Hypothalamus (tissue), 51 donors: ENCODE measurements at places on chromosomes 2 and 18.

GRCh38 chr2:232925153-232925820, 55.2 kb downstream of the SNORC start:
- DNase-seq, result no peak

- DNase-seq, result no peak
Measured at GRCh38 chr18:8799001-8799400, 93.6 kb downstream of the MTCL1 start.

DNA sequence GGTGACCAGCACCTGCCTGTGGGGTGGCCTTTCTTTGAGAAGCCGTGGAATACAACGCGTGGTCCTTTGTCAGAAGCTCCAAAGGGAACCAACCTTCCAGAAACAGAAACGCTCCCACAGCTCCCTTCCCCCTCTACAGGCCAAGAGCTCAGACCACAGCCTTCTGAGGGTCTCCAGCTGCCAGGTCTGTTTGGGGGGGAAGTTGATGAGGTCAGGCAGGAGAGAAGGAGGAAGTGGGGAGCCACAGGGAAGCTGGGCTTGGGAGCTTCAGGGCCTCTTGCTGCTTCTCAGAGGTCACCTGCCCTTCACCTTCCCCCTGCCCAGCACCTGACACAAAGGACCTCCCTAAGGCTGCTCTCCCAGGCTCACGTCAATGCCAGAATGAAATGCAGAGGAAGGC, 287.7 kb upstream of the ID2 start:
- no peak for DNase-seq

DNA sequence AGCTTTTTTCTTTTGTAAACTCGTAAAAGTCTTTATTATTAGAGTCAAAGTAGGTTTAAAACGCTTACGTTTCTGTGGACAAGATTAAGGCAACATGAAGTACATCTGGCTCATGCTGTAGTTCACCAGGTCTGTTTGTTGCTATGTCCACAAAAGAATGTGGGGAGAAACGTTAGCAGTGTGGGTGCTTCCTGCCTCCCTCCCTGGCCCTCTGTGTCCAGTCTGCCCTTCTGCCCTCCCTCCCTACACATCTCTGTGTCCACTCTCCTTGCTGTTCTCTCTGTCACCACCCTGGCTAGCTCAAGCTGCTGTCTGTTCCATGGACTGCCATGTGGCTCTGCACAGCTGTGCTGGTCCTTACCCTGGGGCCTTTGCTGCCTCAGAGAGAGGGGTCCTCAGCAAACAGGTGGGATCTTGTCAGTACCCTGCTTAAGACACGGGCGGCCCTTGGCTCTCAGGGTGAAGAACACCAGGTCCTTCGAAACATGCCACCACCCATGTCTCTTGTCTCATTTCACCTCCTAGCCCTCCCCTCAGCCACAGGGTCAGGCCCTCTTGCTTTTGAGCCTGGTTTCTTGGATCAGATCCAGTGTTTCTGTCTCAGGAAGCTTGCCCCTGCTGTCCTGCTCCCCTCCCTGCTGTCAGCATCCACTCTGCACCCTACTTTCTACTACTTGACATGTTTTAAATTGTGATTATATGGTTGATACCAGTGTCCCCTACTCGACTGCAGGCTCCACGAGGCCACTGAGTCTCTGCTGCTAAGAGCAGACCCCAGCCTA, 79.2 kb downstream of the LIMS1 start:
- DNase-seq, result no peak

GRCh38 chr2:45250176-45250575, 240.9 kb upstream of the SIX2 start:
- DNase-seq, result no peak

DNA sequence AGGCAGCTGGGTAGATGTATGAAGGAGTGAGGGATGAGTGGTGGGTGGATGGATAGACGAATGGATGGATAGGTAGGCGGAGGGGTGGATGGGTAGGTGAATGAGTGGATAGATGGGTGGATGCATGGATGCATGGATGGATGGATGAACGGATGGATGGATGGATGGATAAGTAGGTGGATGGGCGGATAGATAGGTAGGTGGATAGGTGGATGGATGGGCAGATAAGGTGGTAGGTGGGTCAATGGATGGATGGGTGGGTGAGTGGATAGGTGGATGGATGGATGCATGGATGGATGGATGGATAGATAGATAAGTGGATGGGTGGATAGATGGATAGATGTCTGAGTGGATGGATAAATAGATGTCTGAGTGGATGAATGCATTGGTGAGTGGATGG, 30.1 kb downstream of the MLPH start:
- DNase-seq, result no peak

GRCh38 chr2:196143730-196144131, 27.6 kb downstream of the STK17B start:
- DNase-seq, result no peak

DNA sequence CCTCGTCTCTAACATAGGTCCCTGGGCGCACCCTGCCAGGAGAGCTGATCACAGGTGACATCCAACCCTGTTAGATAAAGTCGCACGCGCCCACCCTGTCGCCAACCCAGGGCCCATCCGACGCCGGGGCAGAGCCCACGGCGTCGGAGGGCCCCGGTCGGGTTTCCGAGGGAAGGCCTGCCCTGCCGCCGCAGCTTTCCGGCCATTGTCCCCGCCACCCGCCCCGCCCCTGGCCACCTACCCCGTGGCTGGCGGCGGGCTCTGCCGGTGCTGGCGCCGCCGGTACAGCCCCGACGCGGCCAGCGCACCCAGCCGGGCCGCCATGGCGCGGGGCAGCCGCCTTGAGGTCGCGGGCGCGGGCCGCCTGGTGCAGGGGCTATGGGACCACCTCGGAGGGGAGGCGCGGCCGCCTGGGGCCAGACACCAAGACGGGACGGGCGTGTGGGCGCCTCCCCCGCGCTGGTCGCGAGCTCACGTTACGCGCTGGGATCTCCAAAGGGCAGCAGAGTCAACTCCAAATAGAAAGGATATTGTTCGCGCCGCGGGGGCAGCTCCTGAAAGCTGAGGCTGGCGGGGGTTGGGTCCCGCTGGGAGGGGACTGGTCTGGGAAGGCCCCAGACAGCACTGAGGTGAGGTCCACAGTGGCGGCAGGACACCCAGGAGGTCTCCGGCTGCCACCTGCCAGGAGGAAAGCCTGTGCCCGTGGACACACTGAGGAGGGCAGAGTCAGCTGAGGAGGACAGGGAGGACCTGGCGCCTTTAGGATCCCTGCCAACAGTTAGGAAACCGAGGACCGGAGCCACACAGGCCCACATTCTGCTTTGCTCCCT, 11.1 kb downstream of the LIMS2 start:
- DNase-seq, result no peak

GRCh38 chr18:60865801-60866200, 467.4 kb upstream of the CDH20 start:
- no peak for DNase-seq

DNA sequence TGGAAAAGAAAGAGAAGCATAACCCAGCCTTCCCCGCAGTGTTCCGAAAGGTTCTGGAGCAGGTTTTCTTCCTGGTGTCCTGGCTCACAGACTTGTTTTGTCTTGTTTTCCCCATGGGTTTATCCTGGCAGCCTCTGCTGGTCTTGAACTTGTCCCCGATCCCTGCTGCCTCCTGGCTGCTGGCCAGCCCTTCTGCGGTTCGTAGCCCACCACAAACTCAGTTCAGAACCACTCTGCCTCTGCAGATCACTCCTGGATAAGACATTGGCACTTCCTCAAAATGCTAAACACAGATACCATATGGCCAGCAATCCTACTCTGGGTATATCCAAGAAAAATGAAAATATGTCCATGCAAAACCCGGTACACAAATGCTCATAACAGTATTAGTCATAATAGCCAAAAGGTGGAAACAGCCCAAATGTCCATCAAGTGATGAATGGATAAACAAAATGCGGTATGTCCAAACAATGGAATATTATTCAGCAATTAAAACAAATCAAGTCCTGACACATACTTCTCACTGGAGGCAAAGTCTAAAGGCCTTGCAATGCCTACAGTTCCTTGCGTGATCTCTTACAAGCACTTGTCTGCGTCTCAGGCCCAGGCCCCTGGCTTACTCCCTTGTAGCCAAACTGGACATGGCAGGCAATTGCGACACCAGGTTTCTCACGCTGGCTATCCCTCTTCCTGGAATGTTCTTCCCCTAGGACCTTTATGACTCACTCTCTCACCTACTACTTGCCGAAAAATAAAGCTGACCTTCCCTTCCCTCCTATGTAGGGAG, 28.0 kb upstream of the ARHGEF4 start:
- no peak for DNase-seq

GRCh38 chr2:5530011-5530696, 162.0 kb upstream of the SOX11 start:
- DNase-seq, result no peak

- no peak for DNase-seq
Measured at GRCh38 chr2:134429886-134430285, 176.0 kb downstream of the MGAT5 start.

GRCh38 chr2:85800586-85800985, 46.8 kb downstream of the ATOH8 start:
- no peak for DNase-seq

- no peak for DNase-seq
Measured at GRCh38 chr2:69017080-69017479, 4.1 kb downstream of the ANTXR1 start.

- DNase-seq, result no peak
Measured at GRCh38 chr2:73266061-73266901, 18.0 kb downstream of the FBXO41 start.

- no peak for DNase-seq
Measured at GRCh38 chr18:50895350-50896045, 16.6 kb downstream of the ME2 start.

DNA sequence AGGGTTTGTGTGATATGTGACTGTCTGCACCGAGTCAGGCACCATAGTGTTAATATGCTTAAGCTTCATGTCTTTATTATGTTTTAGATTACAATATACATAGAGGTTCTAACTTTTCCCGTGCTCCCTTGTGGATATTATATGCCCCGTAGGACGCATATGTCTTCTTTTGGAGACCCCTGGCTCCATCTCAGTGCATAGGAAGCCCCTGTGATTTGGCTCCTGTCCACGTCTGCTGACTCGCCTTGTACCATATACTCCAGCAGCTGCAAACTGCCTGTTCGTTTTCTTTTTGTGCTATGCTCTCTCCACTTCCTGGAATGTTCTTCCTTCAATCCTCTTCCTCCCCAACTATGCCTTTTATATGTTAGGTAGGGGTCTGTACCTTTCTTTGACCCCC, 110.9 kb downstream of the PTRHD1 start:
- no peak for DNase-seq

DNA sequence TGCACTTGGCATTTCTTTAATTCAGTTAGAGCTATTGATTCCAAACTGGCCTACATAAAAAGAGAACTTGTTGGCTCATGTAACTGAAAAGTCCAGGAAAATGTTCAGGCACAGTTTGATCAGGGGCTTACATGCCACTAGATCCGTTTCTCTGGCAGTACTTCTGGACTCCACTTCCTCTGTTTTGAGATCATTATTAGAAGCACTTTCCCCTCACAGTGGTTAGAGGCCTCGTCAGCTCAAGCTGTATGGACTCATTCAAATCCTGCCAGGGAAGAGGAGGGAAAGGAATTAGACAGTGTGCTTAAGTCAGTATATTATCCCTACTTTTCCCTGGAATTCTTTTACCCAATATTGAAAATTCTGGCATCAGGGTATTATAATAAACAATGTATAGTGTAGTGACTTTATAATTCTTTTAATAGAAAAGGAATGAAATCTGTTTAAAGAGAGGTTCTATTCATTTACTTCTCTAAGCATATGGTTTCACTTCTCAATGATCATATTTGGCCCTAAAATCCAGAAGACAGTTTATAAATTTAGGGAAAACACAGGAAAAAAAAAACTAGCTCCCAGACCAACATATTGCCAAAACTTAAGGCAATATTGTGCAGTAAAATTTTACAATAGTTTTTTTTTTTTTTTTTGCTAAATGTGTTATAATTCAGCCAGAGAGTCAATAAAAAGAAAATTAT, 92.0 kb downstream of the ARMC9 start:
- DNase-seq, result no peak

- no peak for DNase-seq
Measured at GRCh38 chr2:26478366-26478765, 442 bp upstream of the OTOF start.

- no peak for DNase-seq
Measured at GRCh38 chr2:180291552-180292421, 284.7 kb upstream of the CWC22 start.

- no peak for DNase-seq
Measured at GRCh38 chr2:31168291-31168690, 30.1 kb upstream of the GALNT14 start.
